ENCODE measurements at places on chromosomes 12 and 14. TPM values are rescaled to one million over a fixed set of nuclear protein-coding genes. Genes with fewer than 3 reads are reported as not detected.

DNA sequence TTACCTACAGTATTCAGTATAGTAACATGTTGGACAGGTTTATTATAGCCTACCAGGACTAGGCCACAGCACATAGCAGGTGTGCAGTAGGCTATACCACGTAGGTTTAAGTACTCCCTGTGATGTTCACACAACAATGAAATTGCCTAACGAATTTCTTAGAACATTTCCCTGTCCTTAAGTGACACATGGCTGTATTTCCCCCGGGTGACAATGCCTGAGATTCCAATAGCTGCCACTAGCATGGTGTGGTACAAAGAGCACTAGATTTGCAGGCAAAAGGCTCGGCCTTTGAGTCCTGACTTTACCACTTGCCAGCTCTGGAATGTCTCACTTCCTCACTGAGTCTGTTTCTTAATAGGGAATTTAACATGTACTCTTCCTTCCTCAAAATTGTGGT lies 19.7 kb downstream of the PTPN21 start:
- no peaks in the 10 kb centered on the region for H3K4me1 ChIP-seq
- peak overlapping the region; percentile 0 for H3K27ac ChIP-seq
- no peak overlapping the region for H3K4me3 ChIP-seq
- peaks cover 23% of the 10 kb centered on the region for H3K36me3 ChIP-seq

DNA sequence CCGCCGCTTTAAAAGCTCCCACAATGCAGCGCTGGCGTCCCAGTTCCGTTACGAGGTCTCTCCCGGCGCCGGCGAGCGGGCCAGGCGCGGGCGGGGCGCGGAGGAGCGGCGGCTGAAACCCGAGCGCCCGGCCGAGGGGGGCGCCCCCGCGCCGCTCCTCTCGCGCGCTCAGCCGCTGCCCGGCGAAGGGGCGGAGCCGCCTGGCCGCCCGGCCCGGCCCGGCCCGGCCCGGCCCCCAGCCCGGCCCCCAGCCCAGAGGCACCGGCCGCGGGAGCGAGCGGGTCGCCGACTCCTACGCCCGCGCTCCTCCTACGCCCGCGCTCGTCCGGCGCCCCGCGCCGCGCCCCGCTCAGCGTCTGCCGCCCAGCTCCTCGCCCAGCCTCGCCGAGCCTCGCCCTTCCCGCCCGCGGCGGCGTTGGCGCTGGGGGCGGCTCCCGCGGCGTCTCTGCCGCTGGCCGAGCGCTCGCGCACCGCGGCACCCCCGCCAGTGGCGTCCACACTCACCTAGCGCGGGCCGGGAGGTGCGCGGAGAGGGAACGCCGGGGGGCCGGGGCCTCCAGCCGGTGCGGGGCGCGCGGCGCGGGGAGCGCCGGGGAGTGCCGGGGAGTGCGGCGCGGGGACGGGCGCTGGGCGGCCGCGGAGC lies at the start of gene RASSF8:
Gene RASSF8 (plus strand): TSS at position 255 of the 643 bp plus-strand sequence. CDS start 96,662 bp downstream, outside the sequence.
- H3K27ac ChIP-seq = peak within 1 kb of the TSS; percentile 97
- H3K36me3 ChIP-seq = no peaks in the 10 kb centered on the region
- peak within 1 kb of the TSS; percentile 89 for H3K4me3 ChIP-seq
- peak; percentile 87 for DNase-seq
- H3K27me3 ChIP-seq = no peaks in the 10 kb centered on the region

Gene CGRRF1
- total RNA-seq = 16.1 TPM

GRCh38 chr12:4011597-4011996 lies 138.4 kb upstream of the PARP11 start:
- H3K27ac ChIP-seq = no peak overlapping the region
- DNase-seq = no peak
- H3K4me1 ChIP-seq = no peaks in the 10 kb centered on the region
- no peaks in the 10 kb centered on the region for H3K36me3 ChIP-seq

DNA sequence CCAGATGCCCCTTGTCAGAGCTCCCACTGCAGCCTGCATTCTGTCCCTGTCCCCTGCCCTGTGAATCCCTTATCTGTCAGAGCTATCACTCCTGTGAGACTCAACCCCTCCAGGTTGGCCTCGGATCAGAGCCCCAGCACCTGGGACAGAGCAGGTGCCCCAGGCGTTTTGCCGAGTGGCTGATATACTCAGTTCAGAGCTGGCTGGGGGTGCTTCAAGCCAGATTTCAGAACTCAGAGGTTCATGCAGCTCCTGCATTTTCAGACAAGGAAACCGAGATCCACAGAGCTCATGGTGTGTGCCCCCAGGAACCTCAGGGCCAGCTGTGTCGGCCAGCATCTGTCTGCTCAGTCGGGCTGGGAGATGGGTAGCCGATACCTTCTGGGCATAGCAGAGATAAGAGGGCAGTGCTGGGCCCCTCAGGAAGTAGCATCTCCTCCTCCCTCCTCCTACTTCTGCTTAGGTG lies 228.0 kb upstream of the RTL1 start:
- H3K27ac ChIP-seq = no peak overlapping the region
- H3K4me1 ChIP-seq = no peaks in the 10 kb centered on the region
- no peaks in the 10 kb centered on the region for H3K27me3 ChIP-seq
- no peak overlapping the region for H3K4me3 ChIP-seq

- no peaks in the 10 kb centered on the region for H3K27me3 ChIP-seq
- H3K4me1 ChIP-seq = peaks cover 18% of the 10 kb centered on the region
- H3K4me3 ChIP-seq = peak overlapping the region; percentile 33
- DNase-seq = no peak
- H3K27ac ChIP-seq = peak overlapping the region; percentile 54
- H3K36me3 ChIP-seq = no peaks in the 10 kb centered on the region
Observed at GRCh38 chr14:23365732-23366425, 907 bp upstream of the EFS start.

- H3K27me3 ChIP-seq = no peaks in the 10 kb centered on the region
- H3K27ac ChIP-seq = peak overlapping the region; percentile 91
- no peak overlapping the region for H3K4me3 ChIP-seq
- H3K36me3 ChIP-seq = no peaks in the 10 kb centered on the region
- DNase-seq = no peak
Observed at GRCh38 chr12:6362403-6362802, 13.0 kb downstream of the SCNN1A start.

All from lung (tissue), 17 donors.